Stomach (tissue), 19 donors: ENCODE measurements at places on chromosomes 4 and X.

DNA sequence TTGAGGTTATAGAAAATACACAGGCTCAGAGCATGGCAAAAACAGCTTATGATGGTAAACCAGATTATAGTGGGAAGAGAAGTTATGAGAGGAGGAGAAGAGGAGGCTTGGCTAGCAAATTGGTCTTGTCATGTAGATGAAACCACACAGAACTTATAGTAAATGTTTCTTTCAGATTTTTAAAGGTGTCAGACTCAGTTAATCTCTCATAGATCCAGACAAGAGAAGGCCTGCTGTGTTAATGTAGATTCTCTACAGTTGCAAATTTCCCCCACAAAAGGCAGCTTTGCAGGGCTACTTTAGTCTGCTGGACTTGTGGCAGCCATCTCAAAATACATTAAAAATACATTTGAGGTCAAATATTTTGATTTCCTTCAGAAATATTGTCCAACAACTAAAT lies 1731.7 kb downstream of the ARAP2 start:
- no peak for DNase-seq

- DNase-seq: peak; percentile 28
Observed at GRCh38 chr4:123631786-123632692, 235.4 kb downstream of the SPRY1 start.

- no peak for DNase-seq
Observed at GRCh38 chr4:168488869-168489274, 8.0 kb upstream of the PALLD start.

DNA sequence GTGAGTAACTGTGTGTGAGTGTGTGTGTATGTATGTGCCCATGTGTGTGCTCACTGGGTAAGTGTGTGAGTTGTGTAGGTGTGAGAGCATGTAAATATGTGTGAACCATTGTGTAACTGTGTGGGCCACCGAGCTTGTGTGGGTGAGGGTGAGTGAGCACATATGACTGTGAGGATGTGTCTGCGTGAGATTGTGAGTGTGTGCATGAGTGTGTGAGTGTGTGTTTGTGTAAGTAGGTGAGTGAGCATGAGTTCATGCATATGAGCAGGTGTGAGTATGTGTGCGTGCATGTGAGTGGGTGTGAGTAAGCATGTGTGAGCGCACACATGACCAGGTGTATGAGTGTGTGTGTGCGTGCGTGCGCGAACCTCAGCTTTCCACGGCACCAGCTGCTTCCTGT lies 1.4 kb upstream of the ATP2B3 start:
- no peak for DNase-seq

- DNase-seq: no peak
Observed at GRCh38 chr4:177119021-177119471, 190.6 kb upstream of the NEIL3 start.
